GM03348 (cell line): ENCODE measurements at places on chromosomes 2 and 18.

DNA sequence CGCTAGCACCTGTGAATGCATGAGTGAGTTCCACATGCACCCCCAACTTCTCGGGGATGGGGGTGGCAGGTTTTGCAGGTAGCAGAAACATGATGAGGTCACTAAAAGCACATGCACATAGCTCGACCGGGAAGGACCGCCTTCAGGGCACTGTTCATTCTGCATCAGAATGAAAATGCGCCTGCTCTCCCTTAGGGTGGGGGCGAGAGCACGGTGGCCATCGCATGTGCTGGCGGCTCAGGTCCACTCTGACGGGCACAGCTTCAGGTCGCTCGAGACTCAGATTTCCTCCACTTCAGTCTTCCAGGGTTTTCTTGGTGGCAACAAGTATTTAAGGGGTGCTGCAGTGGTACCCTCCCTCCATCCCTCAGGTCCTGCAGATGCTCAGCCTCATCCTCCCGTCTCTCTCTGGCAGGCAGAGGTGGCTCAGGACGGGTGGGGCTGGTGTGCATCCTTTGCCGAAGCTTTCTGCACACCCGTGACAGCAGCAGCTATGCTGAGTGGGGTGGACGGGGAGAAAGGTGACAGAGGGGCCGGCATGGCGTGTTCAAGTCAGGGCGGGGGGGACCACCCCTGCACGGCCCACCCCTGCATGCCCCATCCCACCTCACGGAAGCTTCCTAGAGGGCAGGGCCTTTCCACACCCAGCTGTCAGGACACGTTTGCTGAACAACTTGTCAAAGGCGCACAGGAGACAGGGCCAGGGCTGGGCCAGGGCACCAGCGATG lies 14.8 kb downstream of the KCNIP3 start:
- DNase-seq = no peak

DNA sequence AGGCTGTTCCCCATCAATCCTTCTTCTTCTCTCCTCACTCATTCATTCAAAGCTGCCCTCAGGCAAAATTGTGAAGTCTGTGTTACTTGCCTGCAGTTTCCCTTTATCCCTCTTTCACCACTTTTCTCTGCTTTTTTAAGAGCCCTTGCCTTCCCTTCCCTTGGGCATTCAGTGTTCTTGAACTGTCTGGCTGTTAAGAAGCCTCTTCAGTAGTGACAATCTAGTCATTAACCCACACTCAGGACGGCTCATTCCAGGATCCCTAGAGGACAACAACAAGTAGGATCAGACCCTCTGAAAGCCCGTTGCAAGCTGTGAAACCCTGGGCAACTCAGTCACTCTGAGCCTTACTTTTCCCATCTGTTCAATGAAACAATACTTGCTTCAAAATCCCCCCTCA lies 615.7 kb downstream of the EPHA4 start:
- DNase-seq = no peak

DNA sequence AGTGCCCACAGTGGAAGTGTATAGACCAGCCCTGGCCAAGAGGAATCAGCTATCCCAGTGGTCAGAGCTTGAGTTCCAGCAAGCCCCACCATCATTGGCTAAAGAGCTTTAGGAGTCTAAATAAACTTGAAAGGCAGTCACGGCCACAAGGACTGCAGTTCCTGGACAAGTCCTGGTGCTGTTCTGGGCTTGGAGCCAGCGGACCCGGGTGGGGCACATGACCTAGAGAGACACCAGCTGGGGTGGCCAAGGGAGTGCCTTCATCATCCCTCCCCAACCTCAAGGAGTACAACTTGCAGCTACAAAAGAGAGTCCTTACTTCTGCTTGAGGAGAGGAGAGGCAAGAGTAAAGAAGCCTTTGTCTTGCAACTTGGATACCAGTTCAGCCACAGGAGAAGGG lies 439.8 kb upstream of the TMEFF2 start:
- DNase-seq = no peak

DNA sequence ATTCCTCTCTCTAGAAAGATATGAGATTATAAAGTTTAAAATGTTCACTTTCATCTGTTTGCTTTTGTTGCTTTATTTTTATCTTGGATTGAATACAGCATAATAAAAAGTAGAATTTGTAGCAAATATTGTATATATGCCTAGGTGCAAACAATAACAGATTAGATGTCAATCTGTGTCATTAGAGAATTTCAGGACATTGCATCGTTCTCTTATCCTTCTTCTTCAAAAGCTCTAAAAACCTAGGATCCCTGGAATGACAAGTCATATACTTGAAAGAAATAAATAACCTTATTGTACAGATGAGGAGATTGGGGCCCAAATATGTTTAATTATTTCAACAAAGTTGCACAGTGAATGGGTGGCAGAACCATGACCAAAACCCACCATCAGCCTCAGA lies 102.8 kb upstream of the BZW1 start:
- no peak for DNase-seq

DNA sequence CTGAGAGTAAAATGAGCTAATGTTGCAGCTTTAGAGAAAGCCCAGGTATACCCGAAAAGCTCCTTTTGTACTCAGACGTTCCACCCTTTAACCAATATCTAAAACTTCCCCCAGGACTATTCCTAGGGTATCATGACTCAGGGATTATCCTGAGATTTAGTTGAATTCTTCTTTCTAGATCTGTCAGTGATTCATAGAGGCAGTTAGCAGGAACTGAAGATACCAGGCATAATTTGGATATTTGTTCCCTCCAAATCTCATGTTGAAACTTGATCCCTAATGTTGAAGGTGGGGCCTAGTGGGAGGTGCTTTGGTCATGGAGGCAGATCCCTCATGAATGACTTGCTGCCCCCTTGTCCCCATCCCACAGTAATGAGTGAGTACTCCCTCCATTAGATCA lies 161.2 kb upstream of the LRP1B start:
- no peak for DNase-seq

- DNase-seq = no peak
These were observed 10.0 kb downstream of the MRPL33 start for GRCh38 chr2:27781496-27781895.

DNA sequence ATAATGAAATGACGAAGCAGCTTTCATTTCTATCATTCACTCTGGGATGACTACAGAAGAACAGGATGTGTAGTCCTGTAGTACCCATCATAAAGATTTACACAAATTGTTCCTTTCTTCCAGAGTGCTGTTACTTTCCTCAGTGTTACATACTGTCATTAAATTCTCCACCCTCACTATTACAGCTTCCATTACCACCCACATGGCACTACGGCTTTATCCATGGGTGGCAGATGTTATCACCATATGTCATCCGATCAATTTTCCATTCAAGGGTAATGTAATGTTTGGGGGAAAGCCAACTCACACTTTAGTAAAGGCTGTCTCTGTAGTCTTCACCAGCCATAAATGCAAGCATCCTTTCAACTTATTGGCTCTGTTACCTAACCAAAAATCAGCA lies 7.1 kb upstream of the CSRNP3 start:
- no peak for DNase-seq

GRCh38 chr2:152584301-152584700 lies 133.0 kb downstream of the PRPF40A start:
- DNase-seq = no peak

- DNase-seq = no peak
These were observed 12.2 kb upstream of the TPRKB start for GRCh38 chr2:73749314-73749713.

- no peak for DNase-seq
These were observed 13.4 kb upstream of the MAT2A start for GRCh38 chr2:85525567-85525966.

GRCh38 chr2:105521176-105521575 lies 122.3 kb upstream of the FHL2 start:
- peak; percentile 64 for DNase-seq

- no peak for DNase-seq
These were observed 671.9 kb upstream of the SOX11 start for GRCh38 chr2:5020116-5020875.

DNA sequence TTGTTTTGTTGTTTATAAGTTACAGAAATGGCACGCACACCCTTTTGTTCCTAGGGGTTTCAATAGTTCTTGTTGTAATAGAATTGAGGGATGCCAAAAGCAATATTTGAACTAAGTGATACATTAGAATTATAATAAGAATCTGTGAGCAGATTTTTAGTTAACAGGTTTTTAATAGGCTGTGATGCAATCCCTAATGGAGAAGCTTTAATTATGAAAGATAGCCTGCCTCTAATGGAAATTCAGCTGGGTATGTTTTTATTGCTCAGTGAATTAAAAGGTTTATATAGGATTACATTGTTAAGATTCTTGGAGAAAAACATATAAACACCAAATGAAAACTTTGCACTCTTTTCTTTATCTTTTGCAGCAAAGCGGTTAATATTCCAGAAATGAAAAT lies 131.1 kb downstream of the PPP1R1C start:
- no peak for DNase-seq

GRCh38 chr2:101368376-101368775 lies 18.9 kb downstream of the CREG2 start:
- DNase-seq = no peak

DNA sequence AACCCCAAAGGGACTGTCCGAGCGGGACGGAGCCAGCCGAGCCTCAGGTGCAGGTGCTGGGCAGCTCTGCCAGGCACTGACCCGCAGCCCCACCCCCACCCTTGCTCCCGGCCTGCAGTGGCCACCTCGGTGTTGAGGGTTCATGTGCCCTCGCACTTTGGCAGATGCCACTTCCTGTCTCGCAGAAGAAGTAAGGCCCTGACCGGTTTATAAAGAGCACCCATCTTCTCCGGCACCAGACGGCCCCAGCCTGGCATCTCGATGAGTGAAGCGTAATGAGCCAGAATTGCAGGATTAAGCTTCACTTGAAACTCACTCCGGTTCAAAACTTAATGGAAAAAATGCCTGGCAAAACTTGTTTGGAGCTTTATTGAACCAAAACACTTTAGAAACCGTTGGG lies 10.9 kb upstream of the NFATC1 start:
- no peak for DNase-seq

DNA sequence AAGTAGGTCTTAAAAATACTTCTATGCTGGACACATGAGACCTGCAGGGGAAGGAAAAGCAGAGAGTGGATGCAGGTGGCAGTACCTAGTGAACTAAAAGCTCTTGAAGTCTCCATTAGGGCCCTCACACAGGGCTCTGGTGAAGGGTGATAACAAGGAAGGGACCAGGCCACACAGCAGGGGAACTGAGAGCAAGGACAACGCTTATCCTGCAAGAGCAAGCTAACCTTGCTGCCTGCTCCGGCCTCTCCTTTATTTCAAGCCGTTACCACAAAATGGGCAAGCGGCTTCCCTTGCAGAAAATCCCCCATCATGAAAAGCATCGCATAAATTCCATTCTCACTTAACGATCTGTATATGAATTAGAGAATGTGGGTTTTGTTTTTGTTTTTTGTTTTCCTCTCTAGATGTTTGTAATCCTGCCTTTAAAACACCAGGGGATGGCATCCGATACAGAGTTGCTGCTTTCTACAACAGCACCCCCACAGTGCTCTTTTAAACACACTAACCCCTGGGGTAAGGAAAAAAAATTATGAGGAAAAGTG lies 64.5 kb downstream of the CACNB4 start:
- DNase-seq = no peak

GRCh38 chr2:128291161-128291843 lies 27.4 kb downstream of the HS6ST1 start:
- no peak for DNase-seq

DNA sequence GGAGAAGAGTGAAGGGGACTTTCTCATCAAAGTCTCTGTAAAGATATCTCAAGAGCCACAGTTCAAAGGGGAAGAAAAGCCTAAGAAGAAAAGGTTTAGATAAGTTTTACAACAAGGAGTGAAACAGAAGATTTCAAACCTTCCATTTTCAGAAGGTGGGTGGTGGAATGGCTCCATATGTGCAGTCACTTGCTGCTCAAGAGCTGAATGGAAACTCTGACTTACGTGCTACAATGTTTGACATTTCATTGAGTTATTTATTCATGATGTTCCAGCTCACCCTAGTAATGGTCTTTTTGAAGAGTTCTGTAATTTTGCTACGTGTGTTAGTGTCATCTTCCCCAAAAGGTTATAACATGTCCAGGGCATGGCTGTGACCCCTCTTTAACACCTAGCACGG lies 21.7 kb downstream of the LCT start:
- no peak for DNase-seq

- no peak for DNase-seq
These were observed 122.1 kb downstream of the TMEM17 start for GRCh38 chr2:62383846-62384245.

GRCh38 chr2:75491129-75491753 lies 69.5 kb downstream of the EVA1A start:
- DNase-seq = no peak

DNA sequence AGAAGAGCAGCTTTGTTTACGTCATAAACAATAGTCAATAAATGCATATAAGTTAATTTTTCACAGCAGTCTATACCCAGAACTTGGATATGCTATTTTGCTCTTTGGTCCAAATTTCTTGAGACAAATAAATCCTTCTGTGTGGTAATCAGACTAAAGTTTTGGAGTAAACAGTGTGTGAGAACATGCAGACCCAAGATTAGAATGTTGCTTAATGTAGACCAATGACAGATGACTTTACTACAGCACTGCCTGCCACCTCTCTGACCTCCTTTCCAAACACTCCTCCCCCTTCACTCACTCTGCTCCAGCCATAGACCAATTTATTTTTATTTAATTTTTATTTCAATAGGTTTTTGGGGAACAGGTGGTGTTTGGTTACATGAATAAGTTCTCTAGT lies 115.3 kb upstream of the TANK start:
- DNase-seq = no peak

DNA sequence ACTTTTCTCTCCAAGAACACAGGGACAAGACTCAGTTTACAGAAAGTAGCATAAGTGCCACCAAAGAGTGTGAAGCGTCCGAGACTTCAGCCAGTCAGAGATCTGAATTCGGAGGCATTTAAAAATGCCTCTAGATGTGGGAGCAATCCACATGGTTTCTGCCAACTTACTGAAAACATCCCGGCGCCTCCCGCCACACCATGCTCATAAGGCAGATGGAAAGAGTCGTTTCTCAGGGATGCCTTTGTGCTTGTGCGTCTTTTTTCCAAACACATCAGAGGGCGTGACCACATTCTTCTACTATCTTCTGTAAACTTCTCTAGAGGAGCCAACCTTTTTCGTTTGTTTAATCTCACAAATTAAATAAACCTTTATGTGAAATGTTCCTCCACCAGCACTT lies 88.7 kb downstream of the NRP2 start:
- no peak for DNase-seq

GRCh38 chr18:49303379-49303778 lies 157.1 kb downstream of the DYM start:
- DNase-seq = no peak

GRCh38 chr2:42359965-42360483 lies 993 bp downstream of the COX7A2L start:
- DNase-seq = peak; percentile 40
